ENCODE measurements at places on chromosomes 2 and 18.

DNA sequence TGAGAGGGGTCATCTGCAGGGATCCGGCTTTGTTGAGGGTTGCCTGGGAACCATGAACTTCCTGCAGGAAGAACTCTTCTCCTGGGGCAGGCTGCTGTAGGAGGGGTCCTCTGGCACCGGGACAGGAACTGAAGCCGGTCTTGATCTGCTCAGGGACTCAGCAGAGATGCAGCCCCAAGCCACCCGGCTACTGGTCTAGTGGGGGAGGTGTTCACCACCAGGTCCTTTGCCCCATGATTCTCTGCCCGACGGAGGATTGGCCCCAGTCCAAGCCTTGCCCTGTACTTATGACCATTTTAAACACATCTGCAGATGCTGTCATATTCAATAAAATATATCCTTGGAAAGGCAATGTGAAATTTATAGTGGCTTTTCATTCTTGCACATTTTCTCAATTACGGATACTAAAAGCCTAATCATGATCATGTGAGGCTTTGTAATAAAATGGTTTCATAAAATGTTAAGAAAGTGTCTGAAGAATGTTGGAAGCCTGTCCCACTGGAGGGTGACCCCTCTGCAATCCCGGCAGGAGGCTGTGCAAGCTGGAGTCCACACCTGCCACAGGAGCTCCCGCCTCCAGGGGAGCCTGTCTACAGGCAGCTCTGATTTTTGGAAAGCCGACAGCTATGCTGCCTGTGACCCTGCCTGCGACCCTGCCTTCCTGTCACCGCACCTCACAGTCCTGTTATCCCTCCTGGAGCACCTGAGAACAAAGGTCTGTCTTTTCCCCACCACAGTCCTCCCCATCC, 98.8 kb upstream of the TAF1B start:
- DNase-seq: no peak

- DNase-seq: no peak
Measured at GRCh38 chr2:138742441-138743057, 37.6 kb downstream of the NXPH2 start.

DNA sequence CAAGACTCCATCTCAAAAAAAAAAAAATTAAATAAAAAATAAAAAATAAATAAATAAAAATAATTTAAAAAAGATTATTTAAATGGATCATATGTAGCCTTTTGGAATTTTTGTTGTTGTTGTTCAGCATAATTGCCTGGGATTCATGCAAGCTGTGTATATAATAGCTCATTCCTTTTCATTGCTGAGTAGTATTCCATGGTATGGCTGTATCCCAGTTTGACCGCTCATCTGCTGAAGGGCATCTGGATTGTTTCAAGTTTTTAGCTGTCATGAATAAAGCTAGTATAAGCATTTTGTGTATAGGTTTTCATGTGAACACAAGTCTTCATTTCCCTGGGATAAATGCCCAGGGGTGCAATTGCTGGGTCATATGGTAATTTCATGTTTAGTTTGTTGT, 6.4 kb upstream of the TANC1 start:
- no peak for DNase-seq

- no peak for DNase-seq
Measured at GRCh38 chr18:74429096-74429495, 28.0 kb downstream of the DIPK1C start.

DNA sequence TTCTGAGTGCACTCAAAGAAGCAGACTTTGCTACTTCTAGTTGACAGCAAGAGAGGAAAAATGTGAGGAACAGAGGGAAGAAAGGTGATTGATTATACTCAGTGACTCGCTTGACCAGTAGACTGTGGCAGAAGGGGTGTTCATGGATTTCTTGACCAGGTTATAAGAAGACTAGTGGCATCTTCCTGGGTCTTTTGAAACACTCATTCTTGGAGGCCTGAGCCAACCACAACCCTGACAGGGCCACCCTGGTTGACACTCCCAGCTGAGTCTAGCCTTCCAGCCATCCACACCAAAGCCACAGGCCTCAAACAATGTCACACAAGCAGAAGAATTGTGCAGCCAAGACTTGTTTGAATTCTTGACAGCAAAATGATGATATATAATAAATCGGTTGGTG, 366.3 kb downstream of the SS18 start:
- DNase-seq: no peak

GRCh38 chr2:110973262-110973661, 147.5 kb upstream of the BCL2L11 start:
- DNase-seq: no peak

All from NCI-H1092 treated with DMSO at 0.1 percent for 48 hours (cell line).